NCI-H2171 treated with DMSO at 0.1 percent for 48 hours (cell line): ENCODE measurements at places on chromosomes 12 and 14.

DNA sequence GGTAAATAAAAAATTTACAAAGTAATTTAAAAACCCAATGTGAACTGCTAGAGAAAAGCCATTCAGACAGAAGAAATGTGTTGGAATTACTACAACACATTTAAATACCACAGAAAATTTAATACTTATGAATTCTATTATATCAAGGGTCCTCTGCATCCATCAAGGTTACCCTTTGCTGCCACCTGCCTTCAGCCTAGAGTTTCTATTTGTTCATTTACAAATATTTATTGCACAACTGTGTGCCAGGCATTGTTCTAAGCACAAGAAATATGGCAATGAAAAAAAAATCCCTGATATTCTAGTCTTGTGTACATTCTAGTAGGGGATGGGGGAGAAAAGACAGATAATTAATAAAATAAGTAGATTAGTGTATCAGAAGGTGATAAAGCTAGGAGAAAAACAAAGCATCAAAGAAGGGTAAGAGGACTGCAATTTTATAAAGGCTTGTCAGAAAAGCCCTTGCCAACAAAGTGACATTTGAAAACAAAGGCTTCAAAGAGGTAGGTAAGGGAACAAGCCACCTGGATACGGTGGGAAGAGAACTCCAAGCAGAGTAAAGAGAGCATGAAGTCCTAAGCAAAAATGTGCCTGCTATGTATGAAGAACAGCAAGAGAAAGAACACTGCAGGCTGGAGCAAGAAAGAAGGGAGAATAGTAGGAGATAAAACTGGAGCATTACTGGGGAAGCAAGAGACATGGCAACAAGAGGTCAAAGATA, 59.1 kb upstream of the SLC6A13 start:
- peak; percentile 82 for DNase-seq

DNA sequence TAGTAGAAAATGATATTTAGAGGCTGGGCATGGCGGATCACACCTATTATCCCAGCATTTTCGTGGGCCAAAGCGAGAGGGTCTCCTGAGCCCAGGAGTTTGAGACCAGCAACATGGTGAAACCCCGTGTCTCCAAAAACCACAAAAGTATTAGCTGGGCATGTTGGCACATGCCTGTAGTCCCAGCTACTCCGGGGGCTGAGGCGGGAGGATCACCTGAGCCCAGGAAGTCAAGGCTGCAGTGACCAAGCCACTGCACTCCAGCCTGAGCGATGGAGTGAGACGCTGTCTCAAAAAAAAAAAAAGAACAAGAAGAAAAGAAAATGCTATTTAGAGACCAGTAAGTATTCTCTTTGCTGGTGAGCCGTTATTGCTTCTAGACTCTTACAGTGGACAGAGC, 79.2 kb upstream of the MDM1 start:
- no peak for DNase-seq

DNA sequence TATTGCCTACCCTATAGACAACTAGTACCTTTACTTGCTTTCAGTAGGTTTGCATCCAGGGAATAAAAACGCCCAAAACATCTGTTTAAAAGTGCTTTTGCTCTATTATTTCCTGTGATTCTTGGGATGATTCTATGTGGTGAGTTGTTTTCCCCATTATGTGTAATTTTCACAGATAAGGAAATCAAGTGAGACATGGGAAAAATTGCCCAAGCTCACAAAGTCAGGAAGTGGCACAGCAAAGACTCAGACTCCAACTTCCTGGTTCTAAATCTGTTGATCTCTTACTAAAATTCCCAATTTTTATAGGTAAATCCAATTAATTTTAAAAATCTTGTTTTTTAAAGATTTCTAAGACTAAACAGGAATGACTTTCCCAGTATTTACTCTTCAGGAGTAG, 39.0 kb downstream of the NID2 start:
- no peak for DNase-seq

DNA sequence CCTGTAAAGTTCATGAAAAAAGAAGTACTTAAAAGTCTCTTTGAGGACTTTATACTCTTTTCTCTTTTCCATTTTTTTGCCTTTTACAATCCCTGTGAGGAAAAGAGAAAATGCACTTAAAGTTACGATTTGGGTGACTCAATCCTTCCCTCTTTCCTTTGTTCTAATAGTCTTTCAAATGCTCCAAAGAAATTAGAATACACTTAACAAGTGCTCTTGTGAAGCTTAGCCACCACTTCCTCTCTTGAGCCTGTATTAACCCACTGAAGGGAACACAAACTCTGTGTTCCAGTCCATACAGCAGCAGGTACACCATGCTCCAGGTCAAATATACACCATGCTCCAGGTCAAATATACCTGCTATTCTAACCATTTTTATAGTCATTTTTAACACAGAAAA, 581.1 kb upstream of the MGAT4C start:
- DNase-seq: no peak

GRCh38 chr14:100030452-100031153, 34.6 kb upstream of the EVL start:
- no peak for DNase-seq

- no peak for DNase-seq
These were observed 19.6 kb upstream of the C14orf180 start for GRCh38 chr14:104559804-104560585.

GRCh38 chr14:29222671-29223268, 456.2 kb downstream of the FOXG1 start:
- peak; percentile 89 for DNase-seq

DNA sequence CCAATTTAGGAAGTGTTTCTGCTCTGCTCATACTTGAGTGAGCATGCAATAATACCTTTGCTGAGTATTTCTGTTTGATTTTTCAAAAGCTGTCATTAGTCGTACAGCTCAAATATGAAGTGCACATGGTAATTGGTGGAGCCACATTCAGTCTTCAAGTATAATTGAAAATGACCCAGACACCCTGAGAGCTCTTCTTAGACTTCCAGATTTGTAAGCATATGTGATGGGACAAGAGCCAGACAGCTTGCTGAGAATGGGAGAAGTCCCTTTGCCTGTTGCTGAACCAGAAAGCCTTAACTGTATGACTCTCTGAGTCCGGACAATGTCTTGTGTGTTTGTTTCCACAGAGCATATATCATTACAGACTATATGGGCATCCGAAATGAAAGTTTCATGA, 307.3 kb downstream of the TMEM117 start:
- DNase-seq: no peak

GRCh38 chr12:88579161-88579517, 1.1 kb downstream of the KITLG start:
- DNase-seq: peak; percentile 8

GRCh38 chr12:74259199-74259598, 278.4 kb upstream of the ATXN7L3B start:
- DNase-seq: no peak

DNA sequence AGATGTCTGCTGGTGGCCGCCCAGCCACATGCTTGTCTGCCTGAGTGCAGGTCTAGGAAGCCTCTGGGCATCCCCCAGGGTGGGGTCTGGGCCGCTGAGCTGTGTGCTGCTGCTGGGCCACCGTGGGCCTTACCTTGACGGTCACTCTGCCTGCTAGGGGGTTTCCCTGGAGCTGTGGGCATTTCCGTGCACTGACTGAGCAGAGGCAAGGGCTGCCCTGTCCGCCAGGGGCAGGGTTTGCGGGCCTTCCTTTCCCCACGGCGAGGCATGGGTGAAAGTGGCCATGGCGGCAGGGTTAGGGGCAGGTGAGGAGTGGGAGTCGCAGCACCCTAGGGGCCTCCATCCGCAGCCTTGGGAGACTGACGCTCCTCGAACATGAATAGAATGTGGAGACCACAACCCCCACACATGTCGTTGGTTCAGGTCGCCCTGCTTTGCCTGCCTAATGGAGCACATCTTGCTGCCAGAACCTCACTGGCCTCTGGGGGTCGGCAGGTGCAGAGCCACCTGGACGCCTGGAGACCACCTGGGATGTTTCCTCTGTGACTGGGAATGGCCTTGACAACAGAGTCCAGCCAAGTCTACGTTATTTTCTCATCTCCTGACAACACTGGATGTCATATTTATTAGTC, 2.5 kb downstream of the ZBTB42 start:
- no peak for DNase-seq

DNA sequence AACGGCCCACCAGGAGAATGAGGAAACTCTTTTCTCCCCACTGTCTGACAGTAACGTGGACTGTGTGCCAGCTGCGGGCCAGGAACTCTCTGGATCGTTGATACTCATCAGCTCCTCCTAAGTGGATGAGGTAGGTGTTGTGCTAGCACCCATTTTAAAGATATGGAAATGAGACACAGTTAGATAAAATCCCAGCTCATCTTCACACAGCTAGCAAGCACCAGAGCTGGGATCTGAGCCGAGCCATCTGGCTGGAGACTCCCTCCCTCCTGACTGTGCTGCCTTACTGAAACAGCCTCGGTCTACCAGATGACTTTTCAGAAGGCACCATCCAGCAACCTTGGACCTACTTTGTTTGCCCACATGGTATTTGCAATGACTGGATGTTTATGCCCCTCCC, 49.2 kb downstream of the TMEM132D start:
- DNase-seq: no peak

GRCh38 chr14:26293909-26294308, 303.9 kb downstream of the NOVA1 start:
- no peak for DNase-seq

- no peak for DNase-seq
These were observed 1009.5 kb upstream of the TMEM132C start for GRCh38 chr12:127257366-127257935.

GRCh38 chr12:85186236-85186635, 93.8 kb upstream of the ALX1 start:
- no peak for DNase-seq

DNA sequence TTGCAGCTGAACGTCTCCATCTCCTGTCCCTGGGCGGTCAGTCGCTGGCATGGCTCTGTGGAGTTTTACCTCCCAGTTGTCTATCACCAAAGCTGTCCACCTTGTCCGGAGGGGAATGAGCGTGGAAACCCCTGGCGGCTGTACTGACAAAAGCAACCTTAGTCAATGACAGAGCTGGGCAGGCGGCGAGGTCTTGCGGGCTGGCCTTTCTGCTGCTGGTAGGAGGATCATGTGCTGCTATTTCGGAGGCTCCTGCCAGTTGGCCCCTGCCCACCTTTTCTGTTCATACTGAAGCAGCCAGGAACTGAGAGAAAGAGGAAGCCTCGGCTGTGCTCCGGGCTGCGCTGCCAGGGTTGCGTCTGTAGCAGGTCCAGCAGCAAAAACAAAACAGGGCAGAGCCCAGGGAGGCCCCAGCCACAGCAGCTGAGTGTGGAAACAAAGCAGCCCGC, 57.7 kb downstream of the HMGA2 start:
- no peak for DNase-seq

GRCh38 chr14:57960946-57961785, 95.3 kb upstream of the SLC35F4 start:
- DNase-seq: no peak

- no peak for DNase-seq
These were observed 124.7 kb downstream of the DAAM1 start for GRCh38 chr14:59313144-59313651.

DNA sequence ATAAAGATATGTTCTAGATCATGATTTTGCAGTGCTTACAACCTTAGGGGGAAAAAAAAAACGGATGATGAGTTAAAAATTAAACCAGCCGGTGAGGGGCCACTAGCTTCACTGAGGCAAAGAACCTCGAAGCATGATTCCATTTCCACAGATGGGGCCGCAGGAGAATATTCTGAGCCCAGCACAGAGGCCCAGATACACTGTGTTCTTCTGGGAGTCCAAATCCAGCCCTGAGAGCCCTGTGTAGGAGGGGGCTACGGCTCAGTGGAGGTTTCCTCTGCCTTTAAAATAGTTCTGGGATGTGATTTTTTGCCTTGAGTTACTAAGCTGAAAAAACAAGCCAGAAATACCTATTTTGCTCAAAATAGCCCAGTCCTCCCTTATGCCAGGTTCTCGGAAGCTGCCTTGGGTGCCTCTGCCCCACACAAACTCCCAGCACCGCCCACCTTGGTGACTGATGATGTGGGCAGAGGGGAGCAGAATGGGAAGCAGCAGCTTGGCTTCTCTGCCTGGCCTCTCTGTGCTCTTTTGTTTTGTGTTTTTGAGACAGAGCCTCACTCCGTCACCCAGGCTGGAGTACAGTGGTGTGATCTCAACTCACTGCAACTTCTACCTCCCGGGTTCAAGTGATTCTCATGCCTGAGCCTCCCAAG, 105.4 kb upstream of the BCL2L14 start:
- no peak for DNase-seq

- no peak for DNase-seq
These were observed 61.4 kb downstream of the POLR3B start for GRCh38 chr12:106418970-106419369.

GRCh38 chr14:54420478-54421142, 20.6 kb downstream of the CNIH1 start:
- DNase-seq: peak; percentile 25

DNA sequence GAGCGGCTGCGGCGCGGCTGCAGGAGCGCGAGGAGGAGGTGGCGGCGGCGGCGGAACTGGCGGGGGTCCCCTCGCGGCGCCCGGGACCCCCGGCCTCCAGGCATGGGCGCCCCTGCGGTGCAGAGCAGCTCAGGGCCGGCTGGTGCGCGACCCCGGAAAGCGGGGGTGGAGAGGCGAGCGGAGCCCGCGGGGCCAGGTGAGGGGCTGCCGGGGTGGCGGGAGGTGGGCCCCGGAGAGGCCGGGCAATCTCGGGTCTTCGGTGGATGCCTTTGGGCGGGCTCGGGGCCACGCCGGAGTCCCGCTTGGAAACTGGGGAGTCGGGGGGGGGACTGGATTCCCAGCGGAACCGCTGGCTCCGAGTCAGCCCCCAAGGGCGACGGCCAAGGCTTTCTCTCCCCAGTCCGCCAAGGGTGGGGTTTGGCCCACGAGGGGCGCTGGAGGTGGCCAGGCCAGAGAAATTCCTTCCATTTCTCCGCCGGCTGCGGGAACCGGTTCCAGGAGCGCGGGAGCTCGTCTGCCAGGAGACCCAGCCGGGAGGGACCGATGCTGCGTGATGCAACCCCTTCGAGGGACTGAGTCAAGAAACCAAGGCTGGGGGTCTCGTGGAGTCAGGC, 13.9 kb upstream of the NR4A1 start:
- peak; percentile 16 for DNase-seq

GRCh38 chr12:122790393-122791075, 16.2 kb downstream of the CCDC62 start:
- DNase-seq: no peak

DNA sequence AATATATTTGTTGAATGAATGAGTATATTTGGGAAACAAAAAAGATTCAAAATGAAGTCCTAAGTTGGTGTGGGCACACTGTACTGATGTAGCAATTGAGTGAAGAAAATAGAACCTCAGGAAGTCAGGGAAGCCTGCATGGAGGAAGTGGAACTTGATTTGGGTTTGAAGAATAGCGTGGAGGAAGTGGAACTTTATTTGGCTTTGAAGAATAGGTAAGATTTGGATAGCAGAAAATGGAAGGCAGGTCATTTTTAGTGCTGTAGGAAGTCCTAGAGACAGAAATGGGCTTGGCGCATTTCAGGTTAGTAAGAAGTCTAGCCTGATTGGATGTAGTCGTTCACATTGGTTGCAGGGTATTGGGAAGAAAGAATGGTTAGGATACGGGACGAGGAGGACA, 5.4 kb downstream of the C12orf75 start:
- no peak for DNase-seq

DNA sequence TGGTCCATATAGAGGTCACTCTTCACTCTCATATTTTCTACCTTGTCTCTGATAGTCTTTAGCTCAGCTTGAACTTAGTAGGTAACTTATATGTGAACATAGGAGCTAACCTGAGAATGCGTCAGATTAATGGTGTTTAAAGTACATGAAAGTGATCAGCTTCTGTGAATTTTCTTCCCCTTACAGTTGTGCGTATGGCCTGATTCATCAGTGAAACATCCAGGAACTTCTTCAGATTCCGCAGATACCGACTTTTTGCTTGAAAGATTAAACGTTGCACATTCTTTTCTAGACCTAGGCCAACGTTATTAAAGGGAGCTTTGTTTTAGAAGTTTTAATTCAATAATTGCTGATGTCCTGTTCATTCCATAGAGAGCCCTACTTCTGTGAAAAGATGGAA, 1945.1 kb upstream of the SEL1L start:
- no peak for DNase-seq
